ACHN (cell line): ENCODE measurements at places on chromosomes 2 and 18.

DNA sequence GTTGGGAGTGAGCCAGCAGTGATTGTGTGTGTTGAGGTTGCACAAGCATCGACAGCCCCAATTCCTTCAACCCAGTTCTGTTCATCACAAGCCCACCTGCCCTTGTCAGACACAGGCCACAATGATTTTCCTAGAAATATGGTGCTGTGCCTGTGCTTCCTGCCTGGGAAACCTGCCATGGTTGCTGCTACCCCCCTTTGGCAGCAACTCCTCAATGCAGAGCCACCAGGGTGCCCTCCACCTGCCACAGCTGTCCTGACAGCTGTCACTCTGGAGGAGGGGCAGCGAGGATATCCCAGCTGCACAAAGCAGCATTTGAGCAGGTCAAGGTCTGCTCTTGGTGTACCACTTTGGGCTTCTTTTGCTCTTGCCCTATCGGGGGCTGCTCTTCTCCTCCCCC is 27.1 kb downstream of the SMIM21 start:
- no peak for DNase-seq

- no peak for DNase-seq
Measured at GRCh38 chr2:105526000-105526925, 127.4 kb upstream of the FHL2 start.

DNA sequence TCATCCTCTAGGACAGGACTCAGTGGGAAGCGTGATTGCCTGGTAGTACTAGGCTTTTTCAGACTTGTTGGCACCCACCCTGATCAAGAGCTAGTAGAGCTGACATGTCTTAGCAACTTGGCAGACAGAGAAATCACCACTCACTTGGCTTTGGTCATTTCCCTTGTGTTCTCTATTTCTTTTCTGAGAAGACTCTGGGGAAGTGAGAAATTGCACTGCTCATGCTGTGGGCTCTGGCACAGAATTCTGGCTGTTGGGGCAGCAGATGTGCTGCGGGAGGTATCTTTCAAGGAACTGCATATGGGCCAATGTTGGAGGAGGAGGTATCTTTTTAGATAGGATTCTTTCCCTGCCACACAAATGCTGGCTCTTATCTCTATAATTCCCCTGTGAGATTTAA is 529.1 kb upstream of the MEX3C start:
- no peak for DNase-seq

DNA sequence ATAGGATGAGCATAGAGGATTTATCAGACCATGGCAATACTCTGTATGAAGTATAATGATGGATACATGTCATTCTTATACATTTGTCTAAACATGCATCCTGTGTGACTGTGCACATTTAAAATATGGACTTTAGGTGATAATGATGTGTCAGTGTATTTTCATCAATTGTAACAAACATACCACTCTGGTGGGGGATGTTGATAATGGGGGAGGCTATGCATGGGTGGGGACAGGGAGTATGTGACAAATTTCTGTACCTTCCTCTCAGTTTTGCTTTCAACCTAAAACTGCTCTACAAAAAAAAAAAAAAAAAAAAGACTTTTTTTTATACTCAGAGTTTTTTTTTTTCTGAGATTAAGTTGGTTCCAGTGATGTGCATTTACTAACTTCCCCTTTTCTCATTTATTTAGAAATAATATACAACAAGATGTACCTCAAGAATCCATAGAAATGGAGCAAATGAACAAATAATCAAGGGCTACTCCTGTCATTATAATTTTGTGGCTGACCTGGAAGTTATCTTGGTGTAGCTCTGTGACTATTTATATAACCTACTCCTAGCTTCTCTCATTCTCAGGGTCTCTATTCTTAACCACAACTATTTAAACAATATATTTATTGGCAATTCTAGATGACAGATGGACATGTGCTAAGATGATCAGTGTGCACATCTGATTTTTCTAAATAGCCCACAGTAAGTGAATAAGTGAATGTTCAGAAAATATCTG is 108.9 kb upstream of the ITGA4 start:
- DNase-seq: no peak

DNA sequence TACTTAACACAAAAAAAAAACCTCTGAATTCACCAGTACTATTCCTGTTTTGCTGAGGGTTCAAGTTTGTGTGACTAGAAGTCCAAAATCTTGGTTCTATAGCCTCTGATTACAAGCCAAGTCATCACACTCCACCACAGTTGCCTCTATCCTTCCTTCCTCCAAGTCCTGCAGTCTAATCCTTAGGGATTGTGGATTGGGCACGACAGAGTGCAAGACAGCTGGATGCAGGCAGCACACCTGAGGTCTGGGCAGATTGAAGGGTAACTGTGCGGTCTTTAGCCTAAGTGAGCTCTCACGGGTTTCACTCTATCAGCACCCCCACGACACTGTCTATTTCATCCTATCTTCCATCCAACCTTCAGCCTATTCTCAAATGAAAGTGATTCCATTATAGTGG is 299.4 kb upstream of the ID2 start:
- DNase-seq: no peak

DNA sequence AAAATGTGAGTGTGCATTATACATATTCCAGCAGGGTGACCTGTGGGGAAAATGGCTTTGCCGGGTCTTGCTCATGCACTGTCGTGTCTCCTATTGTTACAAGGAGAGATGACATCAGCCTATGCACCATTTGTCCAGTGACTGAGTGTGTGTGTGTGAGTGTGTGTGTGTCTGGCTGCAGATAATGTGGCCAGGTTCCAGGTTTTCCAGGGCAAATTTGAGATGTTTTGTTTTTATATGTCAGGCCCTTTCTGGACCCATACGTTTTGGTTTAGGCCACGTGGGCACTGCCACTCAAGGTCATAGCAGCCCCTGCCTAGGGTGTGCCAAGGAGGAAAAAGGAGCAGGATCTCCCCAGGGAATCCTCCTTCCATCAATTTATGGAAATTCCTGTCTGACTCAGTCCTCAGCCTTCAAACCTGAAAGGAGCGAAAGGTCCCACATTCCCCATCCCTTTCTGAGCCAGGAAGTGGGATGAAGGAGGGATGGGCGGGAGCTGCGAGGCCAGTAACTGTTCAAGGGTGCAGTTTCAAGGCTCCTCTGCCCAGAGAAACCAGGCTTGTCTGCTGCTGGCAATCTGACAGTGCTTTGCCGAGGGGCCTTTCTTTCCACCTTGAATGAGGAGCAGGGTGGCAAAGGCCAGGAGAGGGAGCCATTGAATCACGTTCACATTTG is 93.0 kb upstream of the SMAD2 start:
- peak; percentile 74 for DNase-seq

- DNase-seq: peak; percentile 51
Measured at GRCh38 chr2:210162466-210163124, 8.6 kb downstream of the KANSL1L start.

DNA sequence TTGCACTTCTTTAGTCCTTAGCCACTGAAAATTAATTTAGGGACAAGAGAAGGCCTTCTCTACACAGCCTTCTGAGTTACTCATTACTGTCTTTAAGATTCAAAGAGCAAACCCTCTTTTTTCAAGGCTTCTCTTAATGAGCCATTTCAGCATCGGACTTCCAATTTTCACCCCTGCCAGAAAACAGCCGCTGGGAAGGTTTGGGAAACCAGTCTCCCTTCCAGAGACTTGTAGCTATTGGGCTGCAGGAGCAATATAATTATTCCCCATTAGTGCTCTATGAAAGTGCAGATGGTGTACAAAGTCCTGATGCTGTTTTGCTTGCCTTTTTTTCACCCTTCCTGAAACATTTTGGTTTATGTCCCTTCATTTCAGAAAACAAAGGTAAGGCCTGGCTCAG is 79.3 kb downstream of the GPR39 start:
- no peak for DNase-seq

DNA sequence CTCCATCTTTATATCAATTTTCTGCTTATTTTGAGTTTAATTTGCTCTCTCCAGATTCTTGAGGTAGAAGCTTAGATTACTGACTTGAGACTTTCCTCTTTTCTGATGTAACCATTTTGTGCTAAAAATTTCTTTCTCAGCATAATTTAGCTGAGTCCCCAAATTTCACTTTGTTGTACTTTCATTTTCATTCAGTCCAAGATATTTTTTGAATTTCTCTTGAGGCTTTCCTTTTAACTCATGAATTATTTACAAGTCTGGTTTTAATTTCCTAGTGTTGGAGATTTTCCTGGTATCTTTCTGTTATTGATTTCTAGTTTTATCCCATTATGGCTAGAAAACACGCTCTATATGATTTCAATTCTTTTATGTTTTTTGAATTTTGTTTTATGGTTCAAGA is 144.7 kb upstream of the PGAP1 start:
- no peak for DNase-seq

GRCh38 chr2:64601785-64602391 is 51.8 kb downstream of the SERTAD2 start:
- no peak for DNase-seq

- DNase-seq: peak; percentile 36
Measured at GRCh38 chr18:74652392-74652988, 54.8 kb downstream of the ZNF407 start.

DNA sequence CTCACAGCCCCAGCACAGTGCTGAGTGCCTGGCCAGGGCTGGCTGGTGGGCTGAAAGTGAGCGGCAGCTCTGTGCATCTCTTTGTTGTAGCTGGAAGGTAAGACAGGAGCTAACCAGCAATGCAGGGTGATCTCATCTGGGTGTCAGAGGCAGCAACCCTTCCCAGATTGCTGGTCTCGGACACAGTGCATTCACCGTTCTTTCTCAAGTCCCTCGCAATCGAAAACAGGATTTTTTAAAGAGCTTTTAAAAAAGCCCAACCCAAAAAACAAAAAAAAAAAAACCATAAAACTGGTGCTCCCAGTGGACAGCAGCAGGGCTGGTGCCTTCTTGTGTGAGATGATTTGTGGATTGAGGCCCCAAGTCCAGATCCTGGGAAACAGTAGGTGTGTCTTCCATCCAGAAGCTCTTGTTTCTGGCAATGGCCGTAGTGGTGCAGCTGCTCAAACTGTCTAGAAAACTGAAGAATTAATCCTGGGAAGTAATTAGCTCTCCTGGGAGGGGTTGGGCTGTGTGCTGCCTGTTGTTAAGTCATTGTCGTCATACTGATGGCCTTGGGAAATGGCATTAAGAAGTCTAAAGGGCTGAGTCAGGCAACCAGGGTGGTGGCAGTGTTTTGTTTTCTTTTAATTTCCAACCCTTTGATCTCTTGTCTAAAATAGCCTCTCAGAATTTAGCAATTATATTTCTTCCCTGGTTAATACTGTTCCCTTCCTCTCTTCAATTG is 156.7 kb downstream of the KLHL29 start:
- no peak for DNase-seq

DNA sequence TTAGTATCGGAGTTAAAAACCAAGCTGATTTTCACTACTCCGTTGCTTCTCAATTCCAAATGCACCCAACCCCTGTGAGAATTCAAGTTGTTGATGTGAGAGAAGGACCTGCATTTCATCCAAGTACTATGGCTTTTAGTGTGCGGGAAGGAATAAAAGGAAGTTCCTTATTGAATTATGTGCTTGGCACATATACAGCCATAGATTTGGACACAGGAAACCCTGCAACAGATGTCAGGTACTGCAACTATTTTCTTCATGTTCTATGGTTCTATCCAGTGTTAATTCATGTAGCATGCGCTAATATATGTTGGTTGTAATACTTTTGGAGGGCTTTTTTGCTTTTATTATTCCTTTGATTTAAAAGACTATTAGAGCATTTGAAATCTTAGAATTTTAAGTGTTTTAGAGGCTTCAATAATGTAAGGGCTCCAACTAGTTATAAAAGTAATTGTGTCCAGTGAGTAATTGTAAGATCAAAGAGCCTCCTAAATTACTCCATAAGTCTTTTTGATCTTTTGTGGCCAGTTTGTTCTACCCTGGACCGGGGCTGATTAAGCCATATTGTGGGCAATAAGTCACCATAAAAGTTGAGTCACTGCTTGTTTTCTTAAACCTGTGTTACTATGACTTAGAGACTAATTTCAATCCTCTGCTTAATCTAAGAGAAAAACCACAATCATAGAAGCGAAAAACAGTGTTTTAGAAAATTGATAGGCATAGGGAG is 22.9 kb downstream of the DSG4 start:
- no peak for DNase-seq

DNA sequence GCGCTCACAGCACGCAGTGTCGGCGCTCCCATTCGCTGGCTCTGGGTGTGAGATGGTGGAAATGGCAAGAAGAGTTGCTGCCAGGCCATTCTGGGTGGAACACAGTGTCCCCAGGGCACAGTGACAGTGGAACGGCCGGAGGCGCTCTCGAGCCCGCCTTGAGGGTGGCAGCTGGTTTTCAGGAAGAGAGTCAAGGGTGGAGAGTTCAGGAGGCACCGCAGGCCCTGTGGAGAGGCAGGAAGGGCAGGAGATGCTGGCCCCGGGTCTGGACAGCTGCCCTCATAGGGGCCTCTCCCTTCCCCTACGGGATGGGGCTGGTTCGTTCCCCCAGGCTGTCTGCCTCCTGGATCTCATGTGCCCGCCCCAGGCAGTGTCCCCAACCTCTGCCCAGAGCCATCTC is 12.5 kb downstream of the GPC1 start:
- DNase-seq: no peak

DNA sequence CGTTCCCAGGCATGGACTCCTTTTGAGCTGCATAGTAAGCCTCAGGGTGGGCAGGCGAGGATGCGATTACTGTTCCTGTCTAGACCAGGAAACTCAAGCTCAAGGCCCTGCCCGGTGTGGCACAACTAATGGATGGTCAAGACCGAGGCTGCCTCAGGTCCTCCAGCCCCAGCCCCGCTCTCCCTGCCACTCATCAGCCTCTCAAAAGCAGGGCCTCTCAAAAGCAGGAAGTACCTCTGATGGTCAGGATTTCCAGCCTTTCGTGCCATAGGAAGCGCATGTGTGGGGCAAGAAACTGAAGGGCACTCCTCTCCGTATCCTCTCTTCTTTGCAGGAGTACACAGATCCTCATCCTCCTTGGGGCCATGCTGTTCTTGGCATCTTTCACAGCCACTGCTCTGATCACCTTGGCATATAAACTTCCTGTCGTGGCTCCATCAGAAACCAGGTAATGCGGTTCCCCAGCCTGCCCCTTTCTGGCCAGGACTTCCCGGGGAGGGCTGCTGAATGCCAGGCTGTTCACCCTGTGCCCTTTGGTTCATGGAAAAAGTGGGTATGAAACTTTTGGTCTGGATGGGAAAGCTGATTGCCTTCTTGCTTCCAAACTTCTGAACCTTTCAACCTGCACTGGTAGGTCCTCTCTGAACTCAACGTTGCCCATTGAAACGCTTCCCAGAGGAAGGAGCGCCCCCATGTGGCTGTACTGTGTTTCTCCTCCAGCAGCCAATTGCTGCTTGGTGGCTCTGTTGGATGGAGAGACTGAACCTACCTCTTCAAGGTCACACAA is 82.8 kb upstream of the SEC11C start:
- peak; percentile 55 for DNase-seq
